ENCODE measurements at places on chromosomes 2 and 18.
A peak's percentile ranks its signal among the peaks of the same experiment; 100 is the strongest.

DNA sequence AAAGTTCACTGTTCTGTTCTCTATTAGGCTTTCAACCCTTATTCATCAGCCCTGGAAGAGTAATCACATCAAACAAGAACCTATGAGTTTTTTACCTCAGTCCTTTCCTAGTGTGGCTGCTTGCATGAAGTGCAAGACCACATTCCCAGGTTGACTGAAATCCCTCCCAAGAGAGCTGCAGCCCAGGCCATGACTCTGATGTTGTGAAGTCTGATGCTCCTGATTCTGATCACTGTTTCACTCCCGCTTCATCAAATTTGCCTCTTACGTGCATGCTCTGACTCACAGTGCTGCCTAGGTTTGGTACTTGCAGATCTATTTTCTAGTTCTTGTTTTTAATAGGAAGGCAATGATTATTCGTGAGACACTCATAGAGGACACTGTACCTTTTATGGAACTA lies 58.2 kb upstream of the DSEL start:
- DNase-seq = no peak

- DNase-seq = no peak
Measured at GRCh38 chr2:20913491-20913890, 90.6 kb upstream of the LDAH start.

DNA sequence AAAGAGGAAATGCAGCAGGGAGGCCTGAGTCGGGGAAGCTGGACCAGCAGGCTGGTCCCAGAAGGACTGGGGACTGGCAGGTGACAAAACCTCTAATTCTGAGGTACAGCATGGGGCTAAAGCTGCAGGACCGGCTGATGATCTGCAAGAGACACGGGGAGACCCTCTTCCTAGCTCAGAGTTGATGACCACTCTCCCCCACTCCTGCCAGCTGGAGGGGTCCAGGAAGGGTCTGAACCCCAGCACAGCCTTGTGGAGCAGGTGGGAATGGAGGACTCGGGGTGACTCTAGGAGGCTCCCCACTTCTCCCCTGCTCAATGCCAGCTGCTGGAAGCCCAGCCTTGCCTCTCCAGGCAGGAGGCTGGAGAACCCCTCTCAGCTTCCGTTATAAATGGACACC lies 67.7 kb downstream of the TWIST2 start:
- DNase-seq = no peak

DNA sequence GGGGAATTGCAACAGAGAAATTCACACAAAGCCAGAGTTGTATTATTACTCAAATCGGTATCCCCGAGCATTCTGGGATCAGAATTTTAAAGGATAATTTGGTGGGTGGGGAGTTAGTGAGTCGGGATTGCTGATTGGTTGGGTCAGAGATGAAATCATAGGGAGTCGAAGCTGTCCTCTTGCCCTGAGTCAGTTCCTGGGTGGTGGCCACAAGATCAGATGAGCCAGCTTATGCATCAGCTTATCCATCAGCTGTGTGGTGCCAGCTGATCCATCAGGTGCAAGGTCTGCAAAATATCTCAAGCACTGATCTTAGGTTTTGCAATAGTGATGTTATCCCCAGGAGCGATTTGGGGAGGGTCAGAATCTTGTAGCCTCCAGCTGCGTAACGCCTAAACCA lies 34.3 kb upstream of the ITM2C start:
- no peak for DNase-seq

- no peak for DNase-seq
Measured at GRCh38 chr2:139550873-139551272, 770.7 kb upstream of the NXPH2 start.

- DNase-seq = peak; percentile 32
Measured at GRCh38 chr2:31274401-31275075, 40.6 kb downstream of the EHD3 start.

DNA sequence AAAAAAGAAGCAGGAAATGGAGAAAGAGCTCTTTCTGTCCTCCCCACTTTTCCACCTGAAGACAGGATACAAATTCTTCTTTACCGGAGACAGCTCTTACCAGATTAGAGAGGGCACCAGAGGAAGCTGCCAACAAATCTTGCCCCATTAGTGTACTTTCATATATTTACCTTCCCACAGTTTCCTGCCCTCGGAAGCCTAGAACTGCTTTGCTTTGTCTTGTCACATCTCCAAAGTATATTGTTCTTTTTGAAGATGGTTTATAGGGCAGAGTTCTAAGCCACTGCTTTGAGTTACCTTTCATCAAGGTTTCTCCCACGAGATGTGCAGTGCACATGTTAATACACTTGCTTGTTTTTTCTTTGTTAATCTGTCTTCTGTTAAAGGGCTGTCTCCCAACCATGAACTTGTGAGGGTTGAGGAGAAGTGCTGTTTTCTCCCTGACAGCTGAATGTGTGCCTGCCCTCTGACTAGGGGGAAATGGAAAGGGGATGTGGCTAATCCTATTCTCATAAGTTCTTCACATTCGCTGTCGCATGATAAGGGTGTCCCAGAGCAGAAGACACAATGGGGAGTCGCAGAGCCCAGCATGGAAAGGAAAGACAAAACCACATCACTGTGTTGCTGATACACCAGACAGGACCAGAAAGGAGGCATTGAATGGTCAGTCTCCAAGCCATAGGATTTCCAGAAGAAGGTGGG lies 24.2 kb downstream of the CENPA start:
- no peak for DNase-seq

DNA sequence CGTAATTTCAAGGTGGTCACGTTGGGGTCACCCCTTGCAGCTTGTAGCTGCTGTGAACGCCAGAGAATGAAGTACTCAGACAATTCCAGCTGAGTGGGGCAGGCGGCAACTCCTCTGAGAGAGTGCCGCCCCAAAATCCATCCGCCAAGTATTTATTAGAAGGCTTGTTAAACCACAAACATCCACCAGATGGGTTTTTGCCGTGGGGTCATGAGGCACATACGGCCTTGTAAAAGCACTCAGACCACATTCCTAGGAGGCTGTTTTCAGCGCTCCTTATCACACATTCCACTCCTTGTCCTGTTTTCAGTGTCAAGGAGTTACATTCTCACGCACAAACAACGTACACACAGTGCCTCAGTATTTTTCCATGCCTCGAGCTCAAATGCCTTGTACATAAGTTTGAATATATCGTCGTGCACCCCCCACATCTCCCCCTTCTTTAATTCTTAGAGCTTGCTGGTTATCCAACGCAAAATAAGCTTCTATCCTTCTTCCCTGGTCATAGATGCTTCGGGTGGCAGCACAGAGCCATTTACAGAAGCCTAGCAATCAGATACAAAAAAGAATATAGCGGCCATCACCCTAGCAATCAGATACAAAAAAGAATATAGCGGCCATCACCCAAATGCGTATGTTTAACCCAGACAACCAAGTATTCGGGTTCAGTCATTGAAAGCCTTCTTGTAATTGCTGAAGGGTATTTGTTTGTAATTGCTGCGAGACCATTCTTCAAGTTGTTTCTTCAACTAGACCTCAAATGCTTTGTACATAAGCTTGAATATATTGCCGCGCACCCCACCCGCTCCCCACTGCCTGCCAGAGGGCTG lies 7.3 kb downstream of the ALPP start:
- DNase-seq = peak; percentile 88

DNA sequence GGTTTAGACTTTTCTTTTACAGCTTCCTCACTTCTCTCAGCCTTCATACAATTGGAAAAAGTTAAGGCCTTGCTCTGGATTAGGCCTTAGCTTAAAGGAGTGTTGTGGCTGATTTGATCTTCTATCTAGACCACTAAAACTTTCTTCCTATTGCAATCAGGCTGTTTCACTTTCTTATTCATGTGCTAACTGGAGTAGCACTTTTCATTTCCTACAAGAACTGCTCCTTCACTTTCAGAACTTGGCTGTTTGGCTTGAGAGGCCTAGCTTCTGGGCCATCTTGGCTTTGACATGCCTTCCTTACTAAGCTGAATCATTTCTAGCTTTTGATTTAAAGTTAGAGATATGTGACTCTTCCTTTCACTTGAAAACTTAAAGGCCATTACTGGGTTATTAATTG lies 114.3 kb downstream of the ARHGEF4 start:
- no peak for DNase-seq

DNA sequence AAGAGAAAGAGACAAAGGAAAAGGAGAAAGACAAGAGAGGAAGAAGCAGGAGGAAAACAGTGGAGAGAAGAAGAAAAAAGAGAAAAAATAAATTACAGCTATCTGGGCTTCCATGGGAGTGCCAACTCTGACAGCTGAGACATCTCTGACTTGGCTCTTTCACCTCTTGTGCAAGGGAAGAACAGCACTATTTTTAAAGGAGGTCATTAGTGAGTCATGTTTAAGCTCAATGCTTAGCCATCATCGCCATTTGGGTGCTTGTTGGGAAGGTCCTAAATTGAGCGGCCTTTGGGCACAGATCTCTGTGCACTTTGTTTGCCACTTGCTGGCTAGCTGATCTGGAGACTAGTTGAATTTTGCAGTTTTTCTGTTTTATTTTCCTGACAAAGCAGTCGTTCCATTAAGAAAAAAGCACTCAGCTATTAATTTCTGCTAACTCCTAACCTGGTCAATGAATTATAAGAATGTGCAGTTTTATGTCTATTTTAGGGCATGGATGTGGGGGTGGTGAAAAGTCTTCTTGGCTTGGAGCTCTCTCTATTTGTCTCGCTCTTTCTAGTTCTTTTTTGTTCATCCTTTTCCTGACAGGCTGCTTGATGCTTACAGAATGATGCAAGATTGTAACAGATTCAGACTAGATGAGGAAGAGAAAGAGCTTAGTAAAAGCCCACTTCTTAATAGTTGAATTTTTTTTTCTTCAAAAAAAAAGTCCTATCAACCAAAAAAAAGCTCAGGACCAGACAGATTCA lies 231.5 kb downstream of the SLC8A1 start:
- peak; percentile 65 for DNase-seq

DNA sequence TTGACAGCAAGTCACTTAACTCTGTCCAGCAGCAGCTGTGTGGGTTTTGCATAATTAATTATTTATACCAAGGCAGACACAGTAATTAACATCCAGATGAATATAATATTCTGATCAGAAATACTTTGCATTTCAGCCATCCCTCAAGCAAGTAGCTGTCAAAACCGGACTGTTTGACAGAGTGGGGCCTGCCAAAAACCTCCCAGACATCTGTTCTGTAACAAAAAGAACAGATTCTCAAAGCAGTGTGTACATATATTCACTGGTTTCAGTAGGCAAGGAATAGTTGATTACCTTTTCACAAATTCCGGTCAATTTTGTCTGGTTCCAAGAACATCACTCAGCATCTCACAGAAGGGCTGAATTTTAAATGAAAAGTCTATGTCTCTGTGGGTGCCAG lies 291.6 kb downstream of the CMPK2 start:
- no peak for DNase-seq

DNA sequence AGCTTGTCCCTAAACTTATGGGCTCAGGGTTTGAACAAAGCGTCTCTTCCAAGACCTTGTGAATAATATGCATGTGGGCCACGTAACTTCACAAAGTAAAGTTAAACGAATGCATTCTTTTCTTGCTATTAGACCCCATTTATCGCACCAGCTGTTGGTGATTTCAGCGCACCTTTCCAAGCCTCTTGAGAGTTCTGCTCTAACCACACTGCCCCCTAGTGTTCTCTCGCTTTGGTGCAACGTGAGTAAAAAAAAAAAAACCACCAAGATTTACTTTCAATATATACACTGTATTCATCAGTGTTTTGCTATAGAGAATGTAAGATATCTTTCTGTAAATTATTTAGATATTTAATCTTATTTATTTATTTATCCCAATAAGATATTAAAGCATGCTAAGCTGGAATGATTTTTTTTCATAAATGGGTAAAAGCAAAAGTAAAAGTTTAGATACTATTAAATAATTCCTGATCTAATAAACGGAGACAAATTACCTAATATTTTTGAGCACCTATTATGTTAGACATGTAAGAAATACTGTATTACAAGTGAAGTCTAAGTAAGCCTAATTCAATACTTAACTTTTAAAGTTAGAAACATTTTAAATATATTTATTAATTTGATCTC lies 459.5 kb downstream of the DLGAP1 start:
- DNase-seq = peak; percentile 66

- no peak for DNase-seq
Measured at GRCh38 chr18:31451625-31452024, 4.1 kb downstream of the DSG3 start.

Measured in fibroblast of skin of scalp (primary cell).